ENCODE measurements at places on chromosomes 7 and 10. TPM values are rescaled to one million over a fixed set of nuclear protein-coding genes. Genes with fewer than 3 reads are reported as not detected.

DNA sequence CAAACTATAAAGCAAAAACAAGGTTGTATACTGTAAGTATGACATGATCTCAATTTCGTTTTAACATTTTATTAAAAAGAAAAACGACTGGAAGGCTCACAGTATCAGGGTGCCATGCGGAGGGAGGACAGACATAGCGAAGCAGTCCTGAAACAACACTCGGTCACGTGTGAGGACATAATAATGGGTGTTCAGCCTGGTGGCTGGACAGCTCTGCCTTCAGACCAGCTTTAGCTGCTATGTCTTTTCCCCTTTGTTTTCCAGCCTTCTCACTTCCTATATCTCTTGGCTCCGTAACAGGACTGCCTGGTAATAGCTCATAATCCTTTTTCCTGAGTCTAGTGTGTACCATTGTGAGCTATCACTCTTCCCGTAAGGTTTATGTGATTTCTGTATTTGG lies 18.4 kb upstream of the KLF14 start:
- no peaks in the 10 kb centered on the region for H3K36me3 ChIP-seq
- no peak overlapping the region for H3K4me3 ChIP-seq
- no peaks in the 10 kb centered on the region for H3K4me1 ChIP-seq

- no peak overlapping the region for H3K27ac ChIP-seq
- no peaks in the 10 kb centered on the region for H3K36me3 ChIP-seq
- H3K27me3 ChIP-seq, result no peaks in the 10 kb centered on the region
- peaks cover 27% of the 10 kb centered on the region for H3K4me1 ChIP-seq
- no peak overlapping the region for H3K4me3 ChIP-seq
Measured at GRCh38 chr10:60351191-60351853, 38.4 kb downstream of the ANK3 start.

DNA sequence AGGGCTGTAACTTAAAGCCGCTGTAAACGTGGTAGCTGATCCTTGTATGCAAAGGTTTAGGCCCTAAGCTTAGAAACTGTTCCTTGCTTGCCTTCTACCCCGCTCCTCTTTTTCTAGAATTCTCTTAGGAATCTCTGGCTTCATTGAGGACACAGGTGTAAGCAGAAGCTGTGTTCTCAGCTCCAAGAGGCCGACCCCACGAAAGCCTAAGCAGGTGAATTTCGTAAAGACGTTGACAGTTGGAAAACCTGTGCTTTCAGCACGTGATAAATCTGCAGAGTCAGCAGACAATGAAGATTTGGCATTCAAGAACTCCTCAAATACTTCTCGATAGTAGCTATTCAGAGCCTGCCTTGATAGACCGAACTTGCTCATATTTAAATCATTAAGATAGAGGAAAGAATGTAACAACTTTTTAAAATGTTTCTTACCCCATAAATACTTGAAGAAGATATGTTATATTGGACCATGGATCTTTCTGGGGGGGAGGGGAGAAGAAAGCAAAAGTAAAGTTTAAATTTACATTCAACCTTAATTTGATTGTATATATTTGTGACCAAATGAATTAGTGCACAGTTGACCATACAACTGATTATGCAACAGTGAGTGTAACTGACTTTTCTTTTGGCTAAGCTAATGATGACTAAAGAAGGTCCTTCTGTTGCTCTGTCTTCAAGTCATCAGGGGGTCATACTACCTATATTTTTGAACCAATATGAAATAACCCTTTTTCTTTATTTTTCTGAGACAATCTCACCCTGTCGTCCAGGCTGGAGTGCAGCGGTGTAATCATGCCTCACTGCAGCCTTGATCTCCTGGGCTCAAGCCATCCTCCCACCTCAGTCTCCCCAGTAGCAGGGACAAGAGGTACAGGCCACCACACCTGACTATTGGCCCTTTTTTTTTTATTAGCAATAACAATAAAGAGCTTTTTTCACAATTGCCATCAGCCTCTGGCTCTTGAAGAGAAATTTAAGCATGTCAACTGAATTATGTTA lies 1.2 kb upstream of the GDI2 start:
- DNase-seq, result no peak
- peak overlapping the region; percentile 98 for H3K4me3 ChIP-seq
- H3K36me3 ChIP-seq, result no peaks in the 10 kb centered on the region
- H3K4me1 ChIP-seq, result peaks cover 31% of the 10 kb centered on the region

GRCh38 chr10:115026056-115026745 lies 67.0 kb upstream of the ATRNL1 start:
- no peak for DNase-seq
- H3K27me3 ChIP-seq, result peaks cover 13% of the 10 kb centered on the region
- H3K4me3 ChIP-seq, result no peak overlapping the region
- no peaks in the 10 kb centered on the region for H3K4me1 ChIP-seq
- no peaks in the 10 kb centered on the region for H3K36me3 ChIP-seq
- no peak overlapping the region for H3K27ac ChIP-seq

GRCh38 chr10:62618576-62619412 lies 185.7 kb upstream of the ADO start:
- H3K36me3 ChIP-seq, result no peaks in the 10 kb centered on the region
- H3K4me1 ChIP-seq, result peaks cover 24% of the 10 kb centered on the region
- peak; percentile 94 for DNase-seq
- H3K27me3 ChIP-seq, result no peaks in the 10 kb centered on the region
- H3K4me3 ChIP-seq, result no peak overlapping the region

GRCh38 chr10:3233486-3233990 lies 61.0 kb upstream of the PITRM1 start:
- H3K4me3 ChIP-seq, result no peak overlapping the region
- H3K36me3 ChIP-seq, result no peaks in the 10 kb centered on the region
- H3K27me3 ChIP-seq, result peaks cover 2% of the 10 kb centered on the region
- no peak overlapping the region for H3K27ac ChIP-seq
- DNase-seq, result no peak

CYP51A1 gene
- total RNA-seq, result 278 TPM

DNA sequence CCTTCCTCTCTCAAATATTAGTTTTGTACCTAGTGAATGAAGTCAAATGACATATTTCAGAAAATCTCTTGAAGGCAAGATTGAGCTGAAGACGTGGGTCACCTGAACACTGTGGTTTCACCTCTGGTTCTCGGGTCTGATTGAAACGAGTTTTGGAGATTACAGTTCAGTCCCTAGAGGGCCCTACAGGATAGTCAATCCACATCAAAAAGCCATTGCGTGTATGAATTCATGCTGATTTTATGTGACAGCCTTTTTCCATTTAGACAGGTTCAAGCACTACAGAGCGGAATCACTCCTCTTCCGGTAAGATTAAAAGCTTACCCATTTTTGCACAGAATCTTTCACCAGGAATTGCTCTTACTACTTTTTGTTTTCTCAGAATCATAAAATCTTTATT lies 62.2 kb downstream of the VIM start:
- no peak overlapping the region for H3K4me3 ChIP-seq
- H3K36me3 ChIP-seq, result no peaks in the 10 kb centered on the region
- H3K27ac ChIP-seq, result no peak overlapping the region

OPN4 gene
- total RNA-seq, result not detected

DNA sequence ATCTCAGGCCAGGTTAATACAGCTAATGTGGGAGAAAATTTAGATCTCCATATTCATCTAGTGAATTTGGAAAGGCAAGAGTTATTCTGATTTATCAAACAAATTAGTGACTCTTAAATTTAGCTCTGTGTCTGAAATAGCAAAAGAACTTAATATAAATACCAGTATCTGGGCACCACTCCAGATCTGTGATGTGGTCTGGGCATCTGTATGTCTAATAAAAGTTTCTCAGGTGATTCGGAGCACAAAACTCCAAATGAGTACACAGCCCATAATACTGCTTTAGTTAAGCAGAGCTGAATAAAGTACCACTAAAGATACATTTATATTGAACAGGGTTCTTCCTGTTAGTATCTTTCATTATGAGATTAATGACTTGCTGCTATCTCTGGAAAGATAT lies 261.4 kb downstream of the BAMBI start:
- H3K27ac ChIP-seq, result no peak overlapping the region
- no peak overlapping the region for H3K4me3 ChIP-seq
- H3K36me3 ChIP-seq, result no peaks in the 10 kb centered on the region
- peaks cover 12% of the 10 kb centered on the region for H3K4me1 ChIP-seq

- no peaks in the 10 kb centered on the region for H3K27me3 ChIP-seq
- no peaks in the 10 kb centered on the region for H3K36me3 ChIP-seq
- no peak for DNase-seq
- H3K4me1 ChIP-seq, result no peaks in the 10 kb centered on the region
- no peak overlapping the region for H3K27ac ChIP-seq
Measured at GRCh38 chr7:70505468-70505867, 626.5 kb upstream of the GALNT17 start.

NPFFR1 gene
- total RNA-seq, result not detected

DNA sequence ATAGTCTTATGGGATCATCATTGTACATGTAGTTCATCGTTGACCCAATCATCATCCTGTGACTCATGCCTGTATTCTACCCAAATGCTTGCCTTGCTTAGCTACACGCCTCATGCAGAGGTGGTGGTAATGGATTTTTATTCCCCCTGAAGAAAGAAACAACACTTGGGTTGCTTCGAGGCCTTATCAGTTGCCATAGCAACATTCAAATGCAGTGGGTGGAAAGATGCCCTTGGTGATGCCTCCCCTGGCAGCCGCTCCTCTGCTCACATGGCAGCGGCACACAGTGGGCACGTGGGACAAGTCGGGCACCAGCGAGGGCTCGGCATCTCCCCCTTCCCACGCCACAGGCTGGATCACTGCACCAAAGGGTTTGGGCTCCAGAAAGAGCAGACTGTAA lies 54.0 kb upstream of the NMT2 start:
- no peak for DNase-seq
- no peaks in the 10 kb centered on the region for H3K36me3 ChIP-seq
- H3K27ac ChIP-seq, result peak overlapping the region; percentile 73
- no peak overlapping the region for H3K4me3 ChIP-seq

ITGA8 gene
- 2.5 TPM for total RNA-seq

DNA sequence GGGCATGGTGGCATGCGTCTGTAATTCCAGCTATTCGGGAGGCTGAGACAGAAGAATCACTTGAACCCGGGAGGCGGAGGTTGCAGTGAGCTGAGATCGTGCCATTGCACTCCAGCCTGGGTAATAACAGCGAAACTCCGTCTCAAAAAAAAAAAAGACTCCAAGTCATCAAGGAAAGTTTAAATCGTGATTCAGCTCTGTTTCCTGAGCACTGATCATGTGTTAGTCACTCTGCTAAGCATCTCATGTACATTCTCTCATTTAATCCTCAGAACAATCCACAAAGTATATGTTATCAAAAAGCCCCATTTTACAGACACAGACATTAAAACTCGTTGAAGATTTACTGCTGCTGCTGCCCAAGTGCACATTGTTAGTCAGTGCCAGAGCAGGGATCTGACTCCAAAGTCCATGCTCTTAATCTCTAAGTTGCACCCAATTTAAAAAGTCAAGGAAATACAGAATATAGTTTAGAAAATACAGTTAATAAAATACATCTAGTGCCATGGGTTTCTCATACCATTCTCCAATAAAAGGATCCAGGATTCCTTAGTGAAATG lies 6.2 kb downstream of the PIK3AP1 start:
- no peak for DNase-seq
- peaks cover 7% of the 10 kb centered on the region for H3K27me3 ChIP-seq
- H3K4me3 ChIP-seq, result no peak overlapping the region

- H3K4me3 ChIP-seq, result peak within 1 kb of the TSS; percentile 62
- H3K27ac ChIP-seq, result no peak within 1 kb of the TSS
- no peaks in the 10 kb centered on the region for H3K27me3 ChIP-seq
- H3K4me1 ChIP-seq, result no peaks in the 10 kb centered on the region
- no peaks in the 10 kb centered on the region for H3K36me3 ChIP-seq
Measured at GRCh38 chr7:150685219-150686029, at the start of gene GIMAP2. Gene GIMAP2, plus strand, starts transcription at chr7:150685706. Its CDS starts 1,354 bp downstream, at chr7:150687060.

GRCh38 chr7:128833148-128833945 lies 3.1 kb downstream of the FLNC start:
- H3K27me3 ChIP-seq, result no peaks in the 10 kb centered on the region
- H3K27ac ChIP-seq, result peak overlapping the region; percentile 92
- H3K4me3 ChIP-seq, result peak overlapping the region; percentile 95
- H3K4me1 ChIP-seq, result peaks cover 59% of the 10 kb centered on the region

DNA sequence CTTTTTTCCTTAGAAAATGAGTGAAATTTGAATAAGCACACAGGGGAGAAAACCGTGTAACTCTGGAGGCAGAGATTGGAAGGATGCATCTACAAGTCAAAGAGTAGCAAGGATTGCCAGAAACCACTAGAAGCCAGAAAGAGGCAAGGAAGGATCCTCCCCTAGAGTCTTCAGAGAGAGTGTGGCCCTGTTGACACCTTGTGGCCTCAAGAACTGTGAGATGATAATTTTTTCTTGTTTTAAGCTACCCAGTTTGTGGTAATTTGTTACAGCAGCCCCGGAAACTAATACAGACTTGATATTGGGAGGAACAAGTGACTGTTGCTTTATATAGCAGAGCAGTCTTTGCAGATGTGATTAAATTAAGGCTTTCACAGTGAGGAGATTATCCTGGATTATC lies 3.6 kb upstream of the GIMAP7 start:
- no peak overlapping the region for H3K4me3 ChIP-seq
- no peak overlapping the region for H3K27ac ChIP-seq
- no peaks in the 10 kb centered on the region for H3K27me3 ChIP-seq
- no peaks in the 10 kb centered on the region for H3K4me1 ChIP-seq
- DNase-seq, result no peak

ADAM22 gene
- 0.36 TPM for total RNA-seq

GRCh38 chr7:150855476-150856302 lies 3.4 kb downstream of the AOC1 start:
- no peaks in the 10 kb centered on the region for H3K4me1 ChIP-seq
- H3K27ac ChIP-seq, result no peak overlapping the region
- H3K36me3 ChIP-seq, result no peaks in the 10 kb centered on the region
- H3K27me3 ChIP-seq, result no peaks in the 10 kb centered on the region

DNA sequence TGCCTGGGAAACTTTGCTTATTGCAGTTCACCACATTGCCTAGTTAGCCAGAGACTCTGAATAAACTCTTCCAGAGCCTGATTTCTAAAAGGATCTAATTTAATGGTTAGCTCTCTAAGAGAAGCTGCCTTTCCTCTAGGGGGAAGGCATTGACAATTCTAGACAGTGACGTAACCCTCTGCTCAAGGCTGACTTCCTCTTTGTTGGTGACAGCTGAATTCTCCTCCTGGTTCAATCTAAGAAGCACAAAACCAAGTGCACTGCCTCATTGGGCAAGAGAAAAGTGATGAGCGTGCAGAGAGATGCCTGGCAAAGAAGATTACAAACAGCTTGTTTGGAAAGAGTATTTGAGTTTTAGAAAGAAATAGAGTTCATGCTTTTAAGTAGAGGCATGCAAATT lies 102.7 kb downstream of the MACC1 start:
- H3K4me3 ChIP-seq, result no peak overlapping the region
- no peaks in the 10 kb centered on the region for H3K36me3 ChIP-seq
- H3K4me1 ChIP-seq, result no peaks in the 10 kb centered on the region
- no peak overlapping the region for H3K27ac ChIP-seq
- no peak for DNase-seq
- H3K27me3 ChIP-seq, result no peaks in the 10 kb centered on the region

DNA sequence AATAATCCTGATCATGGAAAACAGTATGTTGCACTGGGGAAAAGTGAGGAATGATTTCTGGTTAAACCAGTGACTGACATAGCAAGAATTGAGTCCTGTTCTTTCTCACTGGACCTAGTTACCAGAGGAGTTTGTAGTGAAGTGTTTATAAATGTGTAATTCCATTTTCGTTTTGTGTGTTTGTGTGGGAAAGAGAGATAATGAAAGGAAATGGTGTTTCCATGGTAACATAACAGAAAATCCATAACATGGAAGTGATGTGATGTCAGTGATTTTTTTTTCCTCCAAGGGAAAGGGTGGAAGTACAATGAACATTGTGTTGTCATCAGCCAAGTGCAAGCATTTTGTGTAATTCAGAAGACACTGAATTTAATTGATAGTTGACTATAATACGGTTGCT lies 283.9 kb downstream of the PLXDC2 start:
- peak overlapping the region; percentile 2 for H3K27ac ChIP-seq
- no peaks in the 10 kb centered on the region for H3K4me1 ChIP-seq
- H3K36me3 ChIP-seq, result no peaks in the 10 kb centered on the region
- H3K4me3 ChIP-seq, result no peak overlapping the region
